T1000 (cell line): ENCODE measurements at places on chromosomes 2 and 18.
A peak's percentile ranks its signal among the peaks of the same experiment; 100 is the strongest.

DNA sequence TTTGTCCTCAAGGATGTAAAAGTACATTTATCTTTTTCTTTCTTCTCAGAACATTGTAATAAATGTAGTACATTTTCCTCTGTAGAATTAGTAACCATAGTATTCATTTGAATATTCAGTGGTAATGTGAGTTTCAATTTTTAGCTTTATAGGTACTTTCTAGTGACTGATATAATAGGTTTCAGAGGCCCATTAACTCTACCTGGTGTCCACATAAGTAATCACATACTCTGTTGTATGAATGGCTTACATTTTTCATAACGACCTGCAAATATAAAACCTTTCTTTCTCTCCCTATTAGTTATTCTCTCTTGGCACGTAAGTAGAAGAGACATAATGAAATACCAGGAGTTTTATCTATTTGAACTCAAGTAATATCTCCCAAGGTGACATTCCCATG, 1017.6 kb downstream of the DPP10 start:
- no peak for DNase-seq

DNA sequence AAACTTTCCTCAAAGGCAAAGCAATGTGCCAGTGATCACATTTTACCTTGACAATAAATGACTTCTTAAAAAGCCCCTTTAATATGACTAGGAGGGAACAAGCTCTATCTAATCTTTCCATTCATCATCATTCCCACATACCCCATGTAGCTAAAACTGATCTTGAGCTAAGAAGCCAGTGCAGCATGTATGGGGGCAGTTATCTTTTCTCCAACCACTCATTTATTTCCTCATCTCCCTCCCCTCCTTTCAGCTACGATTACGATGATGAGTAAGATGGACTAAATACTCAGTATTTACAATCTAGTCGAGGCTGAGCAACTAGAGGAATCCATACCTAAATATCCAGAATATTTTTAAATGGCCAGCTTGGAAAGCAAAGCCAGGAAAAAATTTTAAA, 35.5 kb downstream of the PNO1 start:
- DNase-seq = no peak

DNA sequence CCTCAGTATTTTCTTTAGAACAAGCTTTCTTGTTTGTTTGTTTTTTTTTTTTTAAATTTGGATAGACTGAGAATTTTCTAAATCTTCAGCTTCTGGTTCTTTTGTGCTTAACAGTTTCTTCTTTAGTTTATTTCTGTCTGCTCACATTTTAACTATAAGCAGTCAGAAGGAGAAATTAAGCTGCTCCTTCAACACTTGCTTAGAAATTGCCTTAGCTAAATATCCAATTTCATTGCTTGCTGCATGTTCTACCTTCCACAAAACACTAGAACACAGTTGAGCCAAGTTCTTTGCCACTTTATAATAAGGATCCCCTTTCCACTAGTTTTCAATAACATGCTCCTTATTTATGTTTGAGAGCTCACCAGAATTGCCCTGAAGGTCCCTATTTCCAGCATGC, 57.7 kb downstream of the NBEAL1 start:
- no peak for DNase-seq

- DNase-seq = no peak
Observed at GRCh38 chr2:29394311-29394980, 279.2 kb downstream of the CLIP4 start.

DNA sequence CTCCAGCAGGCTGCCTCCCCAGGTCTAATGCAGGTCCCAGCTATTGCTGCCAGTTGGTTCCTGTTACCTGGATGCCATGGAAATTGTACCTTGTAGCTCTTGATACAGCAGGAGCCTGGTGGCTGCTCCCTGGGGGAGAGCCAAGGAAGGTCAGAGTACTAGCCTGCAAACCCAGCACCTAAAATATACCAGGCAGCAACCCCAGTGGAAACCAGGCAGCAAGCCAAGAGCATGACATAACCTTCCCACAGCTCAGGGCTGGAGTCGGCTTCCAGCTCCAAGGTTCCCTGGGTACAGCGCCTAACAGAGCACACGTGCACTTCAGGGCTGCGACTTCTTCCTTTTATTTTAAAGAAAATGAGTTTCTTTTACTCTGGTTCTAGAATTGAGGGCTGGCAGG, 30.3 kb downstream of the TNP1 start:
- DNase-seq = no peak

GRCh38 chr2:105641389-105641811, 103.3 kb upstream of the NCK2 start:
- no peak for DNase-seq

DNA sequence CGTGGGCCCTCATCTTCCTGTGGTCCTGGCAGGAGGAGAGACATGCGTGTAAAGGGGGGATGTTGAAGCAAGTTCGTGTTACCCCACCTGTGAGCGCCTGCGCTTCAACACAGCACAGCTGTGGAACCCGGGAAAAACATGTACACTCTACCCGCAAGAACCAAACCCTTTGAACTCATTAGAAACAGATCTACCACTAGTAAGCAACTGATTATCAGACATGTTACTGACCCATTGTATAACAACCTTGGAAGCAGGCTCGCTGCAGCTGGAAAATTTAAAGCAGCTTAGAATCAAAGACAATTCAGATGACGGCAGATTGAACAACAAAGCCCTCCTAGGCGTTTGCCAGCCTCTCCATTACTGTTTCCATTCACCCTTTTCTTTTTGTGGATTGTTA, 771.7 kb upstream of the SALL3 start:
- no peak for DNase-seq

DNA sequence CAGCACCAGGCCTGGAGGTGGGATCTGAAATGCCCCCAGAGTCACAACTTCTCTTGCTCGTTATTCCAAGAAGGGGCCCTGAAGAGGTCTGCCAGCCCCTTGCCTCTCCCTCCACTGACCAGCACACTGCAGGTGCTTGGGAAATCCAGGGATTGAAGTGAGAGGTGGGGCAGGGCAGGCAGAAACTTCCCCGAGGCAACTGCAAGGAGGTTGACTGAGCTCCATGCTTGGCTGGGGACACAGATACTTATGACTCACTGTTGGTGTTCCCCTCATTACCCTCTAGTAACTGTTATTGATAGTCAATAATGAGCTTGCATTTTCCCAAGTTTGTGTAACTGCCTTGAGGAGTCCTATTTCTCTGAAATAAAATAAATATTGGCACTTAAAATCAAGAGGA, 47.5 kb downstream of the MARCO start:
- no peak for DNase-seq

DNA sequence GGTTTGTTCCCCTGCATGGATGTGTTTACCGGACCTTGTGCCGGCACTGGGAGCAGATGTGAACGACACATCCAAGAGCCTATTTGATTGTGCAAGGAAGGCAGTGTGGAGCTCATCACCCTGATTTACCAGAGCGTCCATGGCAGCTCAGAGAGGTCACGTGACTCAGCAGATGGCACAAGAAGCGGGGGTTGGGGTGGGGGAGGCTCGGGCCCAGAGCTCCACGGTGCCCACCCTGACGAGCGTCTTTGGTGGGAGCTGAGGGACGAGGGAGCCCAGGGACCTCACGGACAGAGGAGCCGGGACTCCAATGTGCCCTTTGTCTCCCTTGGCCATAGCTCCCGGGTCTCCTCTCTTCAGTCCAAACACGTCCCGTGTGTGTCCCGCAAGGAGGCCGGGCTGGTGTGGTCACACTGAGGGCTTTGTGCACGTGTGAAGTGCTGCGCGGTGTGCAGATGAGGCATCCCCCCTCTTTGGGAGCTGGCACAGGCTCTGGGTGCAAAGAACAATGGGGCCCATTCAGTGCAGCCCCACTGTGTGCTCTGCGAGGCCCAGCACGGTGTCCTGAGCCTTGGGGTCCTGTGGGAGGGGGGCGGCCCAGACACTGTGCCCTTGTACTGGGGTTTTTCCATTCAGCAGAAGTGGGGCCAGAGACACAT, 15.5 kb downstream of the KCNIP3 start:
- no peak for DNase-seq

GRCh38 chr2:5803547-5803946, 111.4 kb downstream of the SOX11 start:
- DNase-seq = no peak

DNA sequence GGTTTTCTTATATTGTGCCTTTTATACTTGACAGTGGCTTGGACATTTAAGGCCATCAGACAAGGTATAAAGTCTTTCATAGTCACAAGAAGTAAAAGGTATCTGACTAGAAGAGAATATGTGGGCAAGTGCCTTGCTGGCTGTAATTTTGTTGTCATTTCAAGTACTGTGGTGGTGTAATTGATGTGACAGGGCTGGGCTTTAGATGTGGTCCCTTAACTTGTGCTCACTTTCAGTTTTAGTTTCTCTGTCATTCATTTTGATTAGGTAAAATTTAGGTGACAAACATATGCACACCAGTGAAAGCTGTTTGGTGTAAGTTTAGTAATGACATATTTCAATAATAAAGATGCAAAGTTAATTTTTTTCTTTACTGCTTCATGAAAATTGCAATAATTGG, 31.2 kb upstream of the TBR1 start:
- DNase-seq = no peak

DNA sequence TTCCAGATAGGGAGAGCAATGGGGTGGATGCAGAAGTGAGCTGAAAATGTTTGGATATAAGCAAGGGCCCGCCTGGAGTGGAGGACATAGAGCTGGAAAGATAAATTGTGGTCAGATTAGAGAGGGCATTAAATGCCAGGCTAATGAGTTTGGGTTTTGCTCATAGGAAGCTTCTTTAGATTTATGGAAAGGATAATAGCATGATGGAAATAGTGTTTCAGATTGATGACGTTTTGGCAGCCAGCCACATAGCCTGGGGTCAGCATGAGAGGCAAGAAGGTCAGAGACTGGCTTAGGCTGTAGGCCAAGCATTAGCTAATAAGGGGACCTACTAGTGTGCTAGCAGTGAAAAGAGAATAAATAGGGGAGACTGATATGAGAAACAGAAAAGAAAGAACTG, 321.6 kb downstream of the STK39 start:
- peak; percentile 77 for DNase-seq

DNA sequence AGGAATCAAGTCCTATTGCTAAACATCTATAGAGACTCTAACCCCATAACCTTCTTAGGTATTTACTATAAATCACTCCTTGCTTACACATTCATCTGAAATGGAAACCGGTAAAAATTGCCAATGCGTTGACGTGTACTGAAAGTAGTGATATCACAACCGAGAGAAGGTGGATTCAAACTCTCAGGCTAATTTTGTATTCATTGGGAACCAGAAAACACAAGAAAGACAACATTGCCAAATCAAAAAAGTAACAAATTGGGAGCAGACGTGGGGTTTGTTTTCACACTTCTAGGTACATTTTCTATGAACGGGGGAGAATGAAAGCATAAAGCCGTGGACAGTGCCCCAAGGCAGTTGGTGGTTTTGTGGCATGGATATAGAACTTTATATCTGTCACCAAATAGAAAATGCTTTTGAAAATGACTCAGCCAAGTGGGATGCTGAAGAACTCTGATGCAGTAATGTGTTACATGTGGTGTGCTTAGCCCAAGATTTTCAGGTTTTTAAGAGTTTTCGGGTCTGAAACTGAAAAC, 155.1 kb upstream of the RASGRP3 start:
- DNase-seq = no peak

- no peak for DNase-seq
Observed at GRCh38 chr2:29596584-29596983, 324.8 kb downstream of the ALK start.

- no peak for DNase-seq
Observed at GRCh38 chr2:439556-440402, 151.9 kb upstream of the ALKAL2 start.

GRCh38 chr2:18423636-18424035, 136.8 kb downstream of the RDH14 start:
- DNase-seq = no peak

DNA sequence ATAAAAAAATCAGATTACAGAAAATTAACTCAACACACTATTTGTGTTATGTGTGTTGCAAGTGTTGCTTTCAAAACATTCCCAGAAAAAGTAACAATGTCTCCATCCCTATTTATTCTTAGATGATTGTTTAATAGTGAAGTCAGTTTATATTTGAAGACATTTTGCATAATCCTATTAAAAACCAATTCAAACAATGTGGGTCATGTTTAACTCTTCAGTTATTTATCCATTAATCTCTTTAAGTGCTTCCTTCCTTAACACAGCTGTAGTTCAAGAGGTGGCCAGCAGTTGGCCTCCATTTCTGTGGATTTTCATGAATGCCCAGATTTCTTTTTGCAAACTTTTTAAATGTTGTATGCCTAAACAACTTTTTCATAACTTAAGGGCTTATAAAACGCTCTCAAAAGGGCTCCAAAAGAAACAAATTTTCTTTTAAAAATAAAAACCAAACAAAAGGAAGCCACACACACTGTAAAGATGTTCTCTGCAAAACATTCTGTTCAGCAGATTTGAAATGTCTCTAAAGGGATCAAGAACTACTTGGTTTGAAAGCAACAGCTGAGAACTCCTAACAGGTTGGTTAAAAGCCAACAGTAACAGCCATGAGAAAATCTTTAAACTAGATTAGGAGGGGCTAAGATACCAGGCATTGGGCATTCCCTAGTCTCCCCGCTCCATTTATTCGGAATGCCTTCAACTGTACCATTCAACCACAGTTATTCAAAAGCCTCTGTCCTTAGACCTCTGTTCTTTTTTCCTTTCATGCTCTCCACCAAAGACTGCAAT, 71.5 kb downstream of the THADA start:
- DNase-seq = no peak

GRCh38 chr18:63180971-63181376, 138.6 kb downstream of the BCL2 start:
- DNase-seq = no peak

GRCh38 chr2:25543939-25544338, 129.4 kb downstream of the DTNB start:
- DNase-seq = no peak

DNA sequence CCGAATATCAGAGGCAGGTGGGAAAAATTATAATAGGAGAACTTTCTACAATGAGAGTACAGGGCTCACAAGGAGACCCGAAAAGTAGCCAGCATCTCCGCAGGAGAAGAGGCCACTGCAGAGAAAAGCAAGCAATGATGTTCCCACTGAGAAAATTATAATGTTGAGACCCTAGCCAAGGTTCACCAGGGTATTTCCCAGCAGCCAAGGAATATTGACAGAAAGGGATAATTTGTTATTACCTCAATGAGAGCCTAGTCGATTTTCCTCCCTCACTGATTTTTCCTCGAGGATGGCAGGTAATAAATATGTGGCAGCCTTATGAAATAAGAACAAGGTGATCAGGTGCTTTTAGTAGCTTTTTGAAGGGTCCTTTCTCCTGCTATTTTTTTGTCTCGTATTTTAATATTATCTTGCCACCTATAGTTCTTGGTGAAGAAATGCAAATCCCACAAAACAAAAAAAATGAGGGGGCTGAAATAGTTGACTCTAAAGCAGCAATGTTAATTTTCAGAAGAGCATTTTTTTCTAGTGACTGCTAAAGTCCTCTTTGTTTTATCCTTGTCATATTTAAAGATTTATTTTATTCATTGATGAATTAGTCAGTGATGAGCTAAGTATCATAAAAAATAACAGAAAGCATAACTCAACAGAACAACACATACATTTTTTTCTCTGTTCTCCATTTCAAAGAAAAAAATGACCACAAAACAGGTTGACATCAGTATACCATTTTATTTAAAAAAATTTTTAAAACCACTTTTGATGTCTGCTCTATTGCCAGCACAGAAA, 215.4 kb downstream of the KCNE4 start:
- no peak for DNase-seq
